Activated CD4-positive, alpha-beta T cell treated with anti-CD3 and anti-CD28 coated beads for 1 hour (primary cell): ENCODE measurements at places on chromosomes 7 and 10.

- peak; percentile 56 for DNase-seq
Measured at GRCh38 chr10:5291501-5292195, 73.1 kb upstream of the UCN3 start.

- no peak for DNase-seq
Measured at GRCh38 chr10:79274279-79275104, 72.8 kb upstream of the PPIF start.

- no peak for DNase-seq
Measured at GRCh38 chr10:46537309-46537708, 19.1 kb downstream of the GPRIN2 start.

DNA sequence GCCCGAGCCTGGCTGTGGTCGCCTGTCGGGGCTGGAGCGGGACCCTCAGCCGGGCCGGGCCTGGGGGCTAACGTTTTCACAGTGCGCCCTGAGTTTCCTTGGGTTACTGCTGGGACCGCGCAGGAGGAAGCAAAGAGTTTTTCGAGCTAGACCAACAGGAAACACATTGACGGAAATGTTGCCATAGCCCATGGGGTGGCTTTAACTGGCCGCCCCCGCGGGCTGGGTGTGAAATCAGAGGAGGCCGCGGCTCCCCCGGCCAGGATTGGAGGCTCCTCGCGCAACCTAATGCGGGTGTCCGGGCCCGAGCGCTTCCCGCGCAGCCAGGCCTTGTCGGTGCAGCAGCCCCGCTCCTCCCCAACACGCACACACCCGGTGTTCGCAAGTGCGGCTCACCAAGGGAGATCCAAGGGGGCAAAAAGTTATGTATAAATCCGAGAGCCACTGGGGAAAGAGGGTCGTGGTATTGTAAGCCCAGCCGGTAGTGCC, 1.9 kb downstream of the HHEX start:
- no peak for DNase-seq

- DNase-seq, result no peak
Measured at GRCh38 chr7:134618756-134619530, 27.7 kb upstream of the BPGM start.

DNA sequence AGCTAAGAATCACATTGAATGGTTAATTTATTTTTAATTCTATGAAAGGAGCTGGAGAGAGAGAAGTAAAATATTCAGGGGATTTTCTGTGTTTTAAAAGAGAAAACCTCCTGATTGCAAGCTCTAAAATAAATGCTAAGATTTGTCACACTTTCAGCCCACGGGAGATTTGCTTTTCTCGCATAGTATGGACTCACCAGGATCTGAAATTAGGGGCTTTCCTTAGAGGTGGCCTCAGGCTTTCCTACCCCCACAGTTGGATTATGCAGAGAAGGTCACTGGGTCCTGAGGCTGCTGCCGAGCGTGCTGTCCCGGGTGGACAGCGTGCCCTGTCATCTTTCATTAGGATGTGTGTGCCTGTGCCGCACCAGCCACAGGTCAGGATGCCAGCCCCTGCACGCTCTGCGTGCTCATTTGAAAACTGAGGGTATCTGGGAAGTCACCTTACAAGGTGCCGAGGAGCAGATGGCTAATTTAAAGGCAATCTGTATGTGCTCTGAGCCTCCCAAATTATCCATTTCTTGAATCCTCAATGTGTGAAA, 258.8 kb downstream of the CELF2 start:
- no peak for DNase-seq

- no peak for DNase-seq
Measured at GRCh38 chr7:129538790-129539189, 36.5 kb downstream of the SMKR1 start.

DNA sequence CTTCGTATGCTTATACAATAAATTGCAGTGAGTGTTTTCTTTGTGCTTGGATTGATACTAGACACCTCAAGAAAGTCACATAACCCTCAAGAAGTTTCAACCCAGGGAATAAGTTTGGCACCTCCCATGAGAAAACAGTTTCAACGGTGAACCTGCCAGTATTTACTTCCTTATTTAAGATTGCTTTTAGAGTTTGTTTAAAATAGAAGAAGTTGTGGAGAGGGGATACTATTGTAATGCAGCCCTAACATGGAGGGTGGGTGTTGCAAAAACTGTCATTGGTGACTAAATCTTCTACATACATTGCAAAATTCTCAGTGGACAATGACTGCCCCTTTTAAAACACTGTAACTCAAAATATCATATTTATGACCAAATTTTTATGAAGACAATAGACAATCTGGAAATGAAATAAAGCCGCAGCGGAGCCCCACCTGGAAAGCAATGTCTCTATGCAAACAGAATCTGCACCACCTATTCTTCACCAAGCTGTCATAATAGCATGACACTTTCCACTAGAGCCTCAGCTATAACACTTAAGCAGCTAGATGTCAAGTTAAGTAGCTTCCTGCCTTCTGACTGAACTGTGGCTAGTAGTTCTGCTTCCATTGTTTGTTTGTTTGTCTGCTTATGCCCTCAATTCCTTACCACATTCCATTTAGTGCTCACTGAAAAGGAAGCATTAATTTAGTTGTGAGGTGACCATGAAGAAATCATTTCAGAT, 98.2 kb downstream of the MDFIC start:
- no peak for DNase-seq

DNA sequence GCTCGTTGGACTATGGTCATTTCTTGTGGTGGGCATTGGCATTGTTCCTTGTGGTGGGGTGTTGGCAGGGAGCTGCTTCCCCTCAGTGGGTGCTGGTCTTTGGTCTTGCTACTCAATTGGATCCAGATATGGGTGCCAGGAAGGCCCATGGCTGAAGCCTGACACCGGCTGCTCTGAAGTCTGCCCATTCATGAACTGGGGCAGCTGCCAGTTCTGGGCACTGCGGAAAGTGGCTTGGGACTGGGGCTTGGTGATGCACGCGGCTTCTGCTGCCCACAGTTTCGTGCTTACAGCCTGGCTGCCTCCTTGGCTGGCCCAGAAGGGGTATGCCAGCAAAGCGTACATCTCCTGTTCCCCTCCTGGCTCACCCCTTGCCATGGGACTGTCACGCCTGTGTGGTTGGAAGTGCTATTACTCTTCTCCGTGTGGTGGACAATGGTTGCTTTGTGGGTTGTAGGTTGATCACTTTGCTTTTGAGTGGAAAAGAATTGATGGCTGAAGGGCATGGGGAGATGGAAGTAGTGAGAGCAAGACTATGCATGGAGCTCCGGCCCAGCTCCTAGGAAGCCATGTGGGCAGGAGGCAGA, 54.7 kb downstream of the ADAMTS14 start:
- no peak for DNase-seq

DNA sequence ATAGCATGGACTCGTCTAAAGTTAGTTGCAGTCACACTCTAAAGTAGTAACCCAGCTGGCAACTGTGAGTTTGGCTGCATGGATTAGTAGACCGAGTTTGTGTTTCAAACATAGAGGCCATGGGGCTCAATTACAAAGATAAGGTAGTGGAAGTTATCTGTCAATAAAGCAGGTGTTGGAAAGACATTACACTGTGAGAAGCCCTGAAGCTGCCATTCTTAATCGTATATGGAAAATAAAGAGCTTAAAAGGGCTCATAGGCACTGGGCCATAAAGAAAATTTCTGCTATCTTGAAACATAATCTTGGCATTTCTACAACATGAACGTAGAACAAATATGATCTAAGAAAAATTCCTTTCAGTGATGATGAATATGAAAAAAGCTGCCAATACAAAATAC, 837.7 kb downstream of the REEP3 start:
- DNase-seq, result no peak

DNA sequence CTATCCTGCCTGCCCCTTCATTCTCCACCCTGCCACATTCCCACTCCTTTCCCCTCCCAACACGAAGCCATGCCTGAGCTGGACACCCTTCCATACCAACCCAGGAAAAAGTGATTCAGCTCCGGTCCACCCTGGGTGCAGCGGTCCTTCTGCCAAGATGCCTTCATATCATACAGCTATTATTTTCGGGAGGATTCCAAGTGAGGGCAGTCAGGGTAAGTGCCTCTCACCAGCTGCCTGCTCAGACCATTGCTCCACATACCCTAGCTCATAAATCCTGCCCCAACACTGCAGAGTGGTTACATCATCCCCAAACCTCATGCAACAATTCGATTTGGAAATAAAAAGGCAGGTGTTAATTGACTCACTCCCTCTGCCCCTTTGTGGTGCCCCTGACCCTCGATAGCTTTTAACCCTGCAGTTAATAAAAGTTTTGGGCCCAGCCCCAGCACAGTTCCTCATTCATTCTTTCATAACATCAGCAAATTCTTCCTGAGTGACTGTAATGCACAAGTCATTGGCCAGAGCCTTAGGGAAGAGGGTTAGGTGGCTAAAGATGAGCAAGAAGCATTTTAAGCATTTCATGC, 42.6 kb downstream of the ZNF503 start:
- DNase-seq, result no peak

- no peak for DNase-seq
Measured at GRCh38 chr7:155464948-155465739, 7.2 kb downstream of the EN2 start.

DNA sequence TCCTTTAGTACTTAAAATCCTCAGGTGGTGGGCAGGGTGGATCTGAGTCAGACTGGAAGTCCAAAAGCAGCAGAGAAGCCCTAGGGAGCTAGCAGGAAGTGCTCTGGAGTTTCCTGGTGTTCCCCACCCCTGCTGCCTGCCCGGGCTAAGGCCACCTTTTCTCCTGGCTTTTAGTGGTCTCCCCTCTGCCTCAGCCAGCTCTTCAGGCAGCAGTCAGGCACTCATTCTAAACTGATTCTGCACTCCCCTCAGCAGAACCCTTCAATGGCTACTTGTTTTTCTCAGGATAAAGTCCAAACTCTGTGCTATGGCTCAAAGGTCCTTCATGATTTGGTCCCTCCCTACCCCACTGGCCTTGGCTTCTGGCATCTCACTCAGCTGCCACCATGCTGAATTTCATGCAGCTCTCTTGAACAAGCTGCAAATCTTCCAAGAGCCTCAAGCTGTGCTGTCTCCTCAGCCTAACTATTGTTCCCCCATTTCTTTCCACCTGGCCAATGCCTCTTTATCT, 28.9 kb upstream of the DNMBP start:
- DNase-seq, result no peak

DNA sequence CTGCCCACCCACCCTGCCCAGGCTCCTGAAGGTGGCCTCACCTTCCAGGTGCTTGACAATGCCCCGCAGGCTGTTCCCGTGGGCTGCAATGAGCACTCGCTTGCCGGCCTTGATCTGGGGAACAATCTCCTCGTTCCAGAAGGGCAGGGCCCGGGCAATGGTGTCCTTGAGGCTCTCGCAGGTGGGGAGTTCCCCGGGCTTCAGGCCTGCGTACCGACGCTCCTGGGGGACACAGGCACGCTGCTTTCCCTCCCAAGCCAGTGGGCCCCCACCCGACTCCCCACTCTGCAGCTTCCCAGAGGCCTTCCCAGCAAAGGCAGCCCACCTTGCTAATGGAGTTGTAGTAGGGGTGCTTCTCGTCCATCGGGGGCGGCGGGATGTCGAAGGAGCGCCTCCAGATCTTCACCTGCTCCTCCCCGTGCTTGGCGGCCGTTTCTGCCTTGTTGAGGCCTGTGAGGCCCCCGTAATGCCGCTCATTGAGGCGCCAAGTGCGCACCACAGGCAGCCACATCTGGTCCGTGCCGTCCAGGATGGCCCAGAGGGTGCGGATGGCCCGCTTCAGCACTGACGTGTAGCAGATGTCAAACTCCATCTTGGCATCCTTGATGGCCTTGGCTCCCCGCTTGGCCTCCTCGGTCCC, 456 bp downstream of the PGAM2 start:
- no peak for DNase-seq

GRCh38 chr7:93799750-93800357, 90.7 kb downstream of the TFPI2 start:
- DNase-seq, result no peak

GRCh38 chr10:103592186-103593021, 98.9 kb downstream of the NEURL1 start:
- DNase-seq, result peak; percentile 13

DNA sequence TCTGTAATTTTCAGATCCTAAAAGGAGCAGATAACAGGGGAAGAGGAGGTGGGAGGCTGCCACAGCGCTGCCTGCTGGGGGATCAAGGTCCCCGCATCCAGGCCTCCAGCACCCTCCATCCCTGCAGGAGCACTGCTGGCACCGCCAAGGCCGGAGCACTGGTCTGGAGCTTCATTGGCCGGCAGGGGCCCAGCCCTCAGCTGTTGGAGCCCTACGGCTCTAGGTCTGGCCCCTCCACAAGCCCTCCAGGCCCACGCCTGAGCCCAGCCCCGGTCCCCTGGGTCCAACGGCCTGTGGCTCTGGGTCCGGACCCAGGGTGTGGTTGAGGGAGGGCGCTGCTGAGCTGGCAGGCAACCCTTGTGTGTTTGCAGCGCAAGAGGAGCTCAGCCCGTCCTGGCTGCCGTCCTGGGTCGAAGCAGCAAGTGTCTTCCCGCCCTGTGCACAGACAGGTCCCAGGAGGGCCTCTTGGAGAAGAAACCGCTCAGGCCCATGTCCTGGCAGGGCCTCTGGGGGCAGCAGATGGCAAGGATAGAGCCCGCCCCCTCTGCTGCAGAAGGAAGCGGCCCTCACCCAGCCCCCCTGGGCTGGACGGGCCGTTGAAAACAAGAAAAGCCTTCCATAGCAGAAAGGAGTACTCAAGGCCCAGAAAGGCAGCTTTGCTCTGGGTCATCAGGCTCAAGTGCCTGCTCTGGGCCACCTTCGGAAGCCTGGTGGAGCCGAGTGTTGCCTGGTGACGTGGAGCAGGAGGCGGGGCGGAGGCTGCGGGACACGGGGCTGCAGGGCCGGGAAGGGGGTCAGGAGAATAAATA, 54.3 kb upstream of the TNRC18 start:
- DNase-seq, result no peak

- DNase-seq, result no peak
Measured at GRCh38 chr7:127850195-127850594, 181.0 kb downstream of the LRRC4 start.

GRCh38 chr7:51129527-51130472, 186.8 kb downstream of the COBL start:
- DNase-seq, result no peak

- DNase-seq, result no peak
Measured at GRCh38 chr7:157080111-157080730, 58.5 kb upstream of the UBE3C start.

DNA sequence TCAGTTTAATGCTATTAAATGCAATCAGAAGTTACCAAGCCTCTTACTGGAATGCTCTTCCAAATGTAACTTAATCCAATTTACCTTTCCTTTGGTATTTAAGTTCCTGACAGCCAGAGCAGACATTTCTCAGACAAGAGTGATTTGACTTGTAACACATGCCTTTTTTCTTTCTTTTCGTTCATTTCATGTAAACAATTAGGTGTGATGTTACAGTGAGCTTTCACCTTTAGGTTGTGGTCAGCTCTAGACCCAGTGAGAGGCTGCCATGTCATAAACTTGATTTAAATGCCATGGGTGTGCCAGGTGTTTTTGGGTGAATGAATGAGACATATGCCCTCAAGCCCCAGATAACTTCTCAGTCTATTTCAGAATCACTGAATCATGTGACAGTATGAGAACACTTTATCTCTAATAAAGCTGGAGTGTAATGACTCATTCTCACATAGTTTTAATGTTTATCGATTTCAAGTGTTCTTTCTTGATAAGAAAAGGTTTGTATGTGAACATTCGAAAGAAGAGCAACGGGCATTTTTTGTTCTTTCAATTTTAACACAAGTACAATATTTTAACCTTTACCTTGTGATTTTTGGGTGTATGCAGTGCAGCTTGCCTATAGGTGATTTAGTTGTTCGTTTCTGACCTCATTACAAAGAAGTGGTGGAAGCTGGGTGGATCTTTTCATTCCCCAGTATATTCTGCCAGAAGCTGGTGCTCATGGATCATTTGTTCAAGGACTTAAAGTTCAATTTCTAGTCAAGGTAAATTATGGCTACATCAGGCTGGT, 61.5 kb downstream of the CHN2 start:
- DNase-seq, result no peak

GRCh38 chr10:103534621-103535498, 41.4 kb downstream of the NEURL1 start:
- no peak for DNase-seq
